ENCODE measurements at places on chromosomes 5 and 9.

GRCh38 chr5:154198611-154199230 lies 8.2 kb downstream of the GALNT10 start:
- no peak for DNase-seq

GRCh38 chr5:149860801-149861322 lies 83.7 kb downstream of the PDE6A start:
- no peak for DNase-seq

DNA sequence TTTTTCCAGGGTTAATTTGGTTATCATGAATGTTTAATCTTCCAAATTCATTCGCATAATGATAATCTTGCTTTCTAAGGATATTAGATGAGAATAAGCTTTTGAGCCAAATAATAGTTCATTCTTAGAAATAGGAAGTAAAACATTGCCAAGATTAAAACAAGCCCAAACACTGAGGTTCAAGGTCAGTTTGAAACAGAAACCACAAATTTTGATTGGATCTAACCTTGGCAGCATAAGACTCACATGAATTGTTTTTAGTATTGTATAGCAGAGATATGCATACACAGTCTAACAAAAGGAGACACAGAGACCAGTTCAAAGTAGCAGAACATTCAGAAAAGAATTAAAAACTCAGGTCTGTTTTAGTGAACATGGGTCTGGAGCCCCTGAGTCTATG lies 43.4 kb upstream of the VCAN start:
- no peak for DNase-seq

GRCh38 chr9:130444565-130445221 lies at the start of gene ASS1:
ASS1 (plus strand) TSS chr9:130444961; CDS start chr9:130452229, 7,268 bp downstream.
- peak; percentile 22 for DNase-seq

- DNase-seq: no peak
Observed at GRCh38 chr5:180139731-180140055, 68.1 kb upstream of the RNF130 start.

- DNase-seq: no peak
Observed at GRCh38 chr9:105459336-105459735, 11.5 kb downstream of the FSD1L start.
